ENCODE measurements at places on chromosomes 7 and 10. TPM values are rescaled to one million over a fixed set of nuclear protein-coding genes. Genes with fewer than 3 reads are reported as not detected.
A peak's percentile ranks its signal among the peaks of the same experiment; 100 is the strongest.

GRCh38 chr10:12423896-12424295 is 74.5 kb downstream of the CAMK1D start:
- DNase-seq, result no peak

Gene TMEM236
- 0.12 TPM for total RNA-seq

Gene CD36
- 6.5 TPM for total RNA-seq

Gene C10orf90
- total RNA-seq, result 0.88 TPM

Gene MKI67
- total RNA-seq, result 41.8 TPM

DNA sequence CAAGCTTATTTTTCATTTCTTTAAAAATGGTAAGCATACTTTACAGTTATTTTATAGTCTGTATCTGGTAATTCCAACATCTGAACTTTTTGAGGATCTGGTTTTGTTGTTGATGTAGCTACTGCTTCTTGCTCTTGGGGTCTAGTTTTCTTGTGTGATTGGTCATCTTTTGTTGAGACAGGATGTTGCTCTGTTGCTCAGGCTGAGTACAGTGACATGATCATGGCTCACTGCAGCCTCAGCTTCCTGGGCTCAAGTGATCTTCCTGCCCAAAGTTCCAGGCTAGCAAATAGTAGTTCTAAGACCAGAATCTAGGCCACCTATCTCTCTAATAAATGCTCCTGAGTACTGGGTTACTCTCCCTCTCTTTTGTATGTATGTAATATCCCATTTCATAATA is 75.7 kb downstream of the NRCAM start:
- DNase-seq, result no peak

Gene UCMA
- not detected for total RNA-seq

Gene CYP2C19
- total RNA-seq, result 0.12 TPM

Gene SORCS1
- under 0.01 TPM for total RNA-seq

Gene CEP55
- total RNA-seq, result 132 TPM

Gene PKD2L1
- not detected for total RNA-seq

GRCh38 chr10:128130051-128130450 is 3.8 kb upstream of the MKI67 start:
- no peak for DNase-seq

DNA sequence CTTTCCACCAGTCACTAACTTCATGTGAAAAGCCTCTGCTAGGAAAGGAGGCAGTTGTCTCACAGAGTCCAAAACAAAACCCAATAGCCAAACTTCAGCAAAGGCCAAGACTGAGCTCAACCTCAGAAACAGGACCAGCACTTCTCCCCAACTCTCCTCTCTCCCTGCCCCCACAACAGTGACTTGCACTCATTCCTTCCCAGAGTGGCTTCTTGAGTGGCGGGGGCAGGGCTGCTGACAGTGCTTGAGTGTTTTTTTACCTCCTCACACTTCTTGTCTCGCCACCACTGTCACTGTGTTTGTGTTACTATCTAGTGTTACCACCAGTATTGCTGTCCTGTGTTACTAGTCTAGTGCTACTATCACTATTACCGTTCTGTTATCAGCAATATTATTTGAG is 206.8 kb downstream of the KLF6 start:
- no peak for DNase-seq

- no peak for DNase-seq
Measured at GRCh38 chr7:33649476-33650441, 255.6 kb upstream of the BMPER start.

GRCh38 chr7:78129865-78130264 is 331.3 kb downstream of the PHTF2 start:
- DNase-seq, result no peak

- DNase-seq, result peak; percentile 2
Measured at GRCh38 chr10:71357792-71358265, 38.8 kb downstream of the SLC29A3 start.

Gene KLF14
- total RNA-seq, result under 0.01 TPM
